Ovary (tissue), 10 donors: ENCODE measurements at places on chromosomes 2 and 18. TPM values are rescaled to one million over a fixed set of nuclear protein-coding genes. Genes with fewer than 3 reads are reported as not detected.
A peak's percentile ranks its signal among the peaks of the same experiment; 100 is the strongest.

GRCh38 chr2:46601328-46601963 is 122.1 kb downstream of the TMEM247 start:
- DNase-seq = no peak

GRCh38 chr2:20378891-20379519 is 28.4 kb upstream of the PUM2 start:
- DNase-seq = peak; percentile 92

DNA sequence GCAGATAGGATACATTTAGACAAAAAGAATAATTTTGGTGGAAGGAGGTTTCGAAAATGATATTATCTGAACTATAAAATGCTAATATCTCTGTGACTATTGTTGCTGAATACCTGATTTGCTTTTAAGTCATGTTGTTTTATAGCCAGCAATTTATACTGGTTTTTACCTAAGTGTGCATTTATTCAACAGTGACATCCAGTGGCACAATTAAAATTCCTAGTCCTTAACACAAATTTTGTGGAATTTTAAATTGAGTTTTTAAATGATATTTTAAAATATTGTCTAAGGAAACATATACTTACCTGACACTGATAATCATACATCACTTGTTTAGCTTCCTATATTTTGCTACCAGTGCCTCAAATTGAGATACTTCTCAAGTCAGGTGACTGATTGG is 144.8 kb downstream of the ARHGAP28 start:
- DNase-seq = no peak

DNA sequence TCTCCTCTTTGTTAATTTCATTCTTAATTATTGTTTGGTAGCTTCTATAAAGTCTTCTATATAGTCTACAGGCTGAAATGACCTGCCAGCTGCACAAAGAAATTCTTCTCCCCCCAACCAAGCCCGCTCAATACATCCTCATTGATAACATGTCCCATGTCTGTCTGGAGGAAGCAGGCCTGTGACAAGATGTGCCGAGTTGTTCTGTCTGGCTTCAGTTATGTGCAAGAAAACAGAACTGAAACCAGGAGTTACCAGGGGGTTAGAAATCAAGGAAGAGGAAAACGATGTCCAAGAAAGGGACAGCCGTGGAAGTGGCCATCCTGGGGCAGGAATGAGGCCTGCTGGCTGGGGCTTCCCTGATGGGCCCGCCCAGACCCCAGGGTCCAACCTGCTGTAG is 57.6 kb downstream of the MTCL1 start:
- no peak for DNase-seq

The ZFP36L2 gene
- 115 TPM for total RNA-seq

The BCL2 gene
- total RNA-seq = 36.8 TPM

The LONRF2 gene
- 22.4 TPM for total RNA-seq

GRCh38 chr2:156191527-156191926 is 141.0 kb downstream of the NR4A2 start:
- no peak for DNase-seq

DNA sequence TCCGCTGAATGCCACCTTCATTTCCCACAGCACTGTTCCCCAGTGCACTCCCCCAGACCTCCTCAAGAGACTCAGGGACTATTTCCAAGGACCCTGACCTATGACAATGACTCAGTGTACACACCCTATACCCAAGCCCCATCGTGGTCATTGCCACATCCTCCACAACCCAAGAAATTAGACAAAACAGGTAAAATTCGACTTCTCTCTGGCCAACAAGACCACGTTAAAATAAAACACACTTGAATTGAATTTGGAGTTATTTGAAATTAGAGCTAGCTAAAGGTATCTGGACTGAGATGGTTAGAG is 126.4 kb upstream of the NCK2 start:
- DNase-seq = no peak

DNA sequence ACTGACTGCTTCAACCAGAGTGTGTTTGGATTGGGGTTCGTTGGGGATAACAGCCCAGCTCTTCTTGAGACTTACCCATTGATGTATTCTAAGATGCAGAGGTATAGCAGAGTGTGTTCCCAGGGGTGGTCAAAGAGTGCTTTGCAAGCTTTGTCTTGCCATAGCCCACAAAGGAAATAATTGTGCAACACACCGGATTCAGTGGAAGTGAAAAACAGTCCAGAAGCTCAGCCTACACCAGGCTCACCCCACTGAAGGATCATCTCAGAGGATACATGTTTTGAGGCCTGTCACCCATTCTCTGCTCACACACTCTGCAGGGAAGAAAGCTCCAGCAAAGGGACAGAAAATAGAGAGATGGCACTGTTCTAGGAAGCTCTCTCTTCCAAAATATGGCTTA is 9.6 kb downstream of the CACNB4 start:
- DNase-seq = no peak

DNA sequence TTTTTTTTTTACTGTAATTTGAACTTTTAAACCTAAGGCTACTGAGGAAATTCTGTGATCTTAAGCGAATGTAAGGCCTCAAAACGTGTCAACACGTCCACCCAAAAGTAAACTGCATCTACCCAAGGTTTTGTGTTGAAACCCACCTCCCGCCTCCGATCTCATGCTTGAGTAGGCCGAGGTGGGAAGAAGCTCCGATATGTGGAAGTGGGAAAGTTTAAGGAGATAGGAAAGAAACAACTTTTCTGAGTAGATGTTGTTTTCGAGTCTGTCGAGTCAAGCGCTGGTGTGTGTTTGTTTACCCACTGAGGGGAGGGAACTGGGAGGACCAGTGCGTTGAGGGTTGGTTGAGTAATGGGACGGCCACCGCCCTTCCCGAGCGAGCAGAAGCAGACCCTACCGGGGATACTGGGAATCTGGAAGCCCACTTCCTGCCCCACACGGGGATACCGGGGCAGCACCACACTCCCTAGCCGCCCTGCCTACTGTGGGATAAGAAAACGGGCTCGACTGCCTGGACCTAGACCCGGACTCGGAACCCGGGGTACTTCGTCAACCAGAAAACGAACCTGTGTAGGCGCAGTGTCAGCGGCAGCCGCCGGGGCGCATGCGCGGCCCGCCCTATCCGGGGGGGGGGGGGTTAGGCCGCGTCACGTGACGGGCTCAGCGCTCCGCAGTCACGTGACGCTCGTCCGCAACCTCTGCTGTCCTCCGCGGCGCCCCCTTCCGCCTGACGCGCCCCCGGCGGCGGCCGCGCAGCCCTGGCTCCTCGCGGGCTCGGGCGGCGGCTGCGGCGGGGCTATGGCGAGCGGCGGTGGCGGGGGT is at the start of gene RETREG2:
RETREG2 (plus strand) TSS at position 724 of the 825 bp plus-strand sequence; CDS start at position 802, 78 bp downstream.
- DNase-seq = peak; percentile 91

The STPG4 gene
- not detected for total RNA-seq

The CNTNAP5 gene
- not detected for total RNA-seq

DNA sequence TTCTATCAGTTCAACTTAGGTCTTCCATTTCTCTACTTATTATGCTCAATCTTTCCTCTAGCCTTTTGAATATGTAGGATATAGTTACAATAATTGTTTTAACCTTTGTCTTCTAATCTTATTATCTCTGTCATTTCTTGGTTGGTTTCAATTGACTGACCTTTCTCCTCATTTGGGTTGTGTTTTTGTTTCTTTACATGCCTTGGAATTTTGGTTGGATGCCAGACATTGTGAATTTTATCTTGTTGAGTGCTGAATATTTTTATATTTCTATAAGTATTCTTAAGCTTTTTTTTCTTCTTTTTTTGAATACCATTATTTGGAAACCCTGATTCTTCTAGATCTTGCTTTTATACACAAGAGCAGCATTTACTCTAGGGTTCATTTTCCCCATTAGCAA is 30.7 kb upstream of the TMEM247 start:
- DNase-seq = no peak

GRCh38 chr2:22279541-22279940 is 1105.4 kb upstream of the KLHL29 start:
- DNase-seq = no peak

DNA sequence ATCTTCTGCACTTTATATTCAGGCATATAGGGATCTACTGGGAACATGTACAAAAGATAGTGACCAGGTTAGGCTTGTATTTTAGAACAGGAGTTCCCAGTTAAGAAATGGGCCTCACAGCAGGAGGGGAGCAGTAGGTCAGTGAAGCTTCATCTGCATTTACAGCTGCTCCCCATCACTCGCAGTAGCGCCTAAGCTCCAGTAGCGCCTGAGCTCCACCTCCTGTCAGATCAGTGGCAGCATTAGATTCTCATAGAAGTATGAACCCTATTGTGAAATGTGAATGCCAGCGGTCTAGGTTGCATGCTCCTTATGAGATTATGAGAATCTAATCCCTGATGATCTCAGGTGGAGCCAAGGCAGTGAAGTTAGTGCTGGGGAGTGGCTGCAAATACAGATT is 224.4 kb upstream of the CYRIA start:
- DNase-seq = no peak

GRCh38 chr2:187826023-187826422 is 271.8 kb upstream of the TFPI start:
- no peak for DNase-seq

The AGBL5 gene
- total RNA-seq = 11.7 TPM

DNA sequence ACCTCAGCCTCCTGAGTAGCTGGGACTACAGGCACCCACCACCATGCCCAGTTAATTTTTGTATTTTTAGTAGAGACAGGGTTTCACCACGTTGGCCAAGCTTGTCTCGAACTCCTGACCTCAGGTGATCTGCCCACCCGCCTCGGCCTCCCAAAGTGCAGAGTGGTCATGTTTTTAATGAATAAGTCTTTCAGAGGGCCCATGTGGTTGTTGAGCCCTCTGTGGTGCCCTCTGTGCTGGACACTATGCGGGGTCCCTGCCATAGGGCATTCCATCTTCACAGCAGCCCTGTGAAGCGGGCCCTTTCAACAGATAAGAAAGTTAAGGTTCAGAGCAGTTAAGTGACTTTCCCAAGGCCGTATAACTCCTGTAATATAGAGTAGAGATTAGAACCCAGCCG is 25.9 kb downstream of the MYO7B start:
- no peak for DNase-seq

DNA sequence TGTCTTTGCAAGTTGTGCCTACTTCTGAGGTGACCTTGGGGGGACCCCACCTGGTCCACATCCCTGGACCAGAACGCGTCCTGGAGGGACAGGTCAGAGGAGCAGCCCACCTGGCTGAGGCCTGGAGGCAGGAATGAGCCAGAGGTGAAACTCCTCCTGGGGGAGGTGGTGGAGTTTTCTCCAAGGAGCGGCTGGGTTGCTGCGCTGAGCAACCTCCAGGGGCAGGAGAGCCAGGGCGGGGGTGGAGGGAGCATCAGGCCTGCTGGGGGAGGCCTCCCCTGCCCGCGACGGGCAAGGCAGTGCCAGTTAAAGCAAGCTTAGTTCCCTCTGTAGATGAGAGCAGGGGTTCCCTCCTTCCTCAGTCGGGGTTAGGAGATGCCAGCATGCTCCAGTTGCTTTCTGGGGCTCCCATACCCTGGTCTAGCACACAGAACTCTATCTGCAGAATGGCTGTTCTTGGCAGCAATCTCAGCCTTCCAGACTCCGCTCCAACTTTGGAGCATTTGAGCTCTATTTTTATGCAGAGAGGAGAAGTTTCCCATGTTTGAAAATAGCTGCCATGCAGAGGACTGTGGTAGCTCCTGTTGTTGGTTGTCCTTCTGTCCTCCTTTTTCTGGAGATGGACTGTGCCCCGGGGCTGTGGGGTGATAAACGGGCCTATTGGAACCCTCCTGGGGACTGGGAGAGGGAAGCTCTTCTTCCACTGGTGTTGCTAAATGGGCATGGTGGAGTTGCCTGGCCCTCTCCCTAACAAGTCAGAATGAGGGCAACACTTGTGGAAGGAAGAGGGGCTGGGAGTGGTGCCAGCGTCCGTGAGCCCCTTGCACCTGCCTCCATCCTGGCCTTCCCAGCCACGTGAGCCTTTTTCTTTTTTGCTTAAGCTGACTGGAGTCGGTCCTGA is 39.1 kb downstream of the B3GNT2 start:
- DNase-seq = no peak

GRCh38 chr2:201795607-201796477 is 10.5 kb upstream of the CDK15 start:
- peak; percentile 45 for DNase-seq

- DNase-seq = no peak
Measured at GRCh38 chr2:170121689-170122088, 56.3 kb upstream of the MYO3B start.

DNA sequence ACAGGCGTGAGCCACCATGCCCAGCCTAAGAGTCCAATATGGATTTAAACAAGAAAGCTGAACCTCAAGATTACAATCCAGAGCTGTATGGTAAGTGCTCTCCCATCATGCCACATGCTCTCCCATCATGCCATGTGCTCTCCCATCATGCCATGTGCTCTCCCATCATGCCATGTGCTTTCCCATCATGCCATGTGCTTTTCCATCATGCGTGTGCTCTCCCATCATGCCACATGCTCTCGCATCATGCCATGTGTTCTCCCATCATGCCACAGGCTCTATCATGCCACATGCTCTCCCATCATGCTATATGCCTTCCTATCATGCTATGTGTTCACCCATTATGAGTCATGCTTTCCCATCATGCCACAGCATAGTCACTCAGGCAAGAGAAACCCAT is 20.7 kb downstream of the ADD2 start:
- DNase-seq = no peak

GRCh38 chr2:40550085-40550484 is 98.2 kb upstream of the SLC8A1 start:
- DNase-seq = no peak

DNA sequence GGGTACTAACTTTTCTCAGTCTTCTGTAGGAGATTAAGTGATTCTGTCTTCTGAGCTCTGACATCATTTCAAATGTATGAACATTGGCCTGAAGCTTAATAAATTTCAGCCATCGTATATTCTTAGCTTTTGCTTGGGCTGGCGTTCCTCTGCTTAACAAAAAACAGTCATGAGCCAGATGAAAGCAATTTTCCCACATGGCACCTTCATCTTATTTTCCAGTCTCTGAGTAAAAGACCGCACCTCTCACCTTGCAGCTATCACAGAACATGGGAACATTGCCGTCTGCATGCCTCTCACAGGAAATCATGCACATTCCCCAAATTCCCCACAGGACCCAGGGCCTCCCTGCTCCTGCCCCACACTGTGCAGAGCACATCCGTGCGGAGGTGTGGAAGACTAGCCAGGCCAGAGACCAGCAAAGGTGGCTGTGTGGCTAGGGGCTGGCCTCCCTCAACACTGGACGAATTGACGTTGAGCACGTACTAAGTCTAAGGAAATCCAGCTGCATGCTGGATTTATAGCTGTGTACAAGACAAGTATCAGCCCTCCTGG is 531.8 kb upstream of the ID2 start:
- DNase-seq = no peak

The ZNF892 gene
- total RNA-seq = 4.5 TPM

DNA sequence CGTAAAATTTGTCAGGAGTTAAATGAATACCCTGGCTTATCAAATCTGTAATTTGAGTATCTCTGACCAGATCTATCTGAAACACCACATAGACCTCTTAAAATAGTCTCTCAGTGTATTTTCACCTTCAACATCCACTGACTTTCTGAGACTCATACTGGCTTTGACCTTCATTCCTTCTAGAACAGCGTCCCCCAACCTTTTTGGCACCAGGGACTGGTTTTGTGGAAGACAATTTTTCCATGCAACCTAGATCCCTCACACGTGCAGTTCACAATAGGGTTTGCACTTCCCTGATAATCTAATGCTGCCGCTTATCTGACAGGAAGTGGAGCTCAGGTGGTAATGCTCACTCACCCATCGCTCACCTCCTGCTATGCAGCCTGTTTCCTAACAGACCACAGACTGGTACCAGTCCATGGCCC is 3.2 kb downstream of the NBAS start:
- no peak for DNase-seq
